ENCODE measurements at places on chromosomes 1 and 21. TPM values are rescaled to one million over a fixed set of nuclear protein-coding genes. Genes with fewer than 3 reads are reported as not detected.

The PLPPR5 gene
- 0.16 TPM for total RNA-seq

The IGFN1 gene
- 0.12 TPM for total RNA-seq

The SLC30A10 gene
- 10.5 TPM for total RNA-seq

The SMIM1 gene
- 1.9 TPM for total RNA-seq

The HLX gene
- 6.2 TPM for total RNA-seq

The C4BPA gene
- 2.3 TPM for total RNA-seq

The ARHGEF10L gene
- 133 TPM for total RNA-seq

The IVL gene
- not detected for total RNA-seq

GRCh38 chr1:62452951-62453350 lies 16.1 kb downstream of the USP1 start:
- H3K27me3 ChIP-seq = no peaks in the 10 kb centered on the region
- H3K4me3 ChIP-seq = no peak overlapping the region
- H3K27ac ChIP-seq = no peak overlapping the region
- H3K36me3 ChIP-seq = peaks cover 11% of the 10 kb centered on the region
- H3K4me1 ChIP-seq = no peaks in the 10 kb centered on the region

DNA sequence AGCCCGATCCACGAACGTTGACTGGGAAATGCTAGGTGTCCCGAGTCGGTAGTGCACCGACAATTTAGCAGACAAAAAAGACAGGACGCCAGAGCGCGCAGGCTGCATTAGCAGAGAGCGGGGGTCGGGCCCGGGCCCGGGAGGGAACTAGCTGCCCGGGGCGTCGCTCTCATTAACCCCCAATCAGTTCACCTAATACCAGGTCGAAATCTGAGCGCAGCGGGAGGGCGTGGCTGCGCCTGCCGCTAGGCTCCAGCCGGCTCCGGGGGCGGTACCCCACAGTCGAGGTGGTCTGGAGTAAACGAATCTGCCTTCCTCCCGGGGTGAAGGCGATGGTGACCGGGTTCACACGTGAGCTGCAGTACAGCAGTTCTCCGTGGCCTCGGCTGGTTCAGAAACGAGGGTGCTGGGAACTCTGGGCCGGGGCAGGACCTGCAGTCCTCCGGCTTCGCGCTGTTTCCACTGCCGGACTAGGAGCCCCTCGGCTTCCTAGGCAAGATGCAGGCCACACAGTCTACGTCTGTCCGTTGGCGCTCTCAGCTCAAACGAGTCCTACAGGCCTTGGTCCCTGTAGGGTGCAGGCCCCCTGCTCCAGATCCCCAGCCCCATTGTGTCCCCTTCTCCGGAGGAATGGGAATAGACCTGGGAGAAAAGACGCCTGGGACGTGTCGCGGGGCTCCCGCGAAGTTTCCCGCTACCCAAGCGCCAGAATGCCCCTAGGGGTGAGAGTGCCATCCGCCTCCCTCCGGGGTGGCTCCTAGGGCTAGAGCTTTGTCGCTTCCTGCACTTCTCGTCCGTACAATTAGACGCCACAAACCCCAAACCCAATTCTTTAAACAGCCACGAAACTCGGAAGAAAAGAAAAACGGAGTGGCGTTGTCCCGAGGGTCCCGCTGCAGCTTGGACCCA lies 2.0 kb downstream of the GFI1 start:
- H3K27ac ChIP-seq = peak overlapping the region; percentile 58
- H3K4me3 ChIP-seq = peak overlapping the region; percentile 63
- no peaks in the 10 kb centered on the region for H3K36me3 ChIP-seq
- peak; percentile 47 for DNase-seq
- H3K27me3 ChIP-seq = peaks cover 69% of the 10 kb centered on the region

- H3K27ac ChIP-seq = no peak overlapping the region
- no peaks in the 10 kb centered on the region for H3K27me3 ChIP-seq
- H3K4me1 ChIP-seq = no peaks in the 10 kb centered on the region
- H3K4me3 ChIP-seq = no peak overlapping the region
- no peaks in the 10 kb centered on the region for H3K36me3 ChIP-seq
- no peak for DNase-seq
Observed at GRCh38 chr1:41215623-41216022, 26.5 kb downstream of the SCMH1 start.

GRCh38 chr1:34742667-34743270 lies 12.1 kb upstream of the GJB5 start:
- H3K27me3 ChIP-seq = no peaks in the 10 kb centered on the region
- H3K4me1 ChIP-seq = no peaks in the 10 kb centered on the region
- no peak overlapping the region for H3K4me3 ChIP-seq
- no peaks in the 10 kb centered on the region for H3K36me3 ChIP-seq

DNA sequence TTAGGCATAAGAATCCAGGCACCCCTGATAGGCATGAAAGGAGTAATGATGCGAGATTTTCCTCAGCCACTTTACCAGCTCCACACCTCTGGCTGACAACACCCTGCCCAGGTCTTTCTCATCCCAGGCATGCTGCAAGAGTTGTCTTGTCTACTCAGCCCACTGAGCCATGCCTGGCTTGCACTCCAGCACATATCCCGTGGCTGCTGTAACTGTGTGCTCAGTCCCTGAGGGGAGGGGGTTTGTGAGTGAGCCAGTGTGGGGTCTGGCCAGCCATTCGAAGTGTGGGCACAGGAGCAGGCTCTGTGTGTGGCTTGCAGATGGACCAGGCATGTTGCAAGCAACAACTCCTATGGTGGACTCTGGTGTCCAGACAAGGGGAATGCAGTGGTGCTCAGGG lies 529.6 kb downstream of the ADGRL2 start:
- no peak for DNase-seq
- H3K27me3 ChIP-seq = no peaks in the 10 kb centered on the region
- H3K4me3 ChIP-seq = no peak overlapping the region
- no peaks in the 10 kb centered on the region for H3K4me1 ChIP-seq
- no peaks in the 10 kb centered on the region for H3K36me3 ChIP-seq

GRCh38 chr1:32817159-32817814 lies at the start of the genes S100PBP and YARS1:
S100PBP (plus strand) TSS chr1:32817653; CDS start chr1:32826100, 8,447 bp downstream.
YARS1 (minus strand) TSS chr1:32817358; CDS start chr1:32817244, 114 bp downstream.
- H3K27me3 ChIP-seq = no peaks in the 10 kb centered on the region
- H3K27ac ChIP-seq = peak within 1 kb of the TSS; percentile 94
- H3K4me1 ChIP-seq = peaks cover 3% of the 10 kb centered on the region
- DNase-seq = peak; percentile 100
- H3K36me3 ChIP-seq = no peaks in the 10 kb centered on the region

- H3K27ac ChIP-seq = no peak overlapping the region
- H3K27me3 ChIP-seq = no peaks in the 10 kb centered on the region
- H3K36me3 ChIP-seq = no peaks in the 10 kb centered on the region
- no peaks in the 10 kb centered on the region for H3K4me1 ChIP-seq
- DNase-seq = peak; percentile 45
Observed at GRCh38 chr1:115545791-115546733, 95.7 kb upstream of the VANGL1 start.

GRCh38 chr1:69592341-69592740 lies 24.6 kb downstream of the LRRC7 start:
- no peak overlapping the region for H3K27ac ChIP-seq
- no peak overlapping the region for H3K4me3 ChIP-seq
- DNase-seq = no peak

DNA sequence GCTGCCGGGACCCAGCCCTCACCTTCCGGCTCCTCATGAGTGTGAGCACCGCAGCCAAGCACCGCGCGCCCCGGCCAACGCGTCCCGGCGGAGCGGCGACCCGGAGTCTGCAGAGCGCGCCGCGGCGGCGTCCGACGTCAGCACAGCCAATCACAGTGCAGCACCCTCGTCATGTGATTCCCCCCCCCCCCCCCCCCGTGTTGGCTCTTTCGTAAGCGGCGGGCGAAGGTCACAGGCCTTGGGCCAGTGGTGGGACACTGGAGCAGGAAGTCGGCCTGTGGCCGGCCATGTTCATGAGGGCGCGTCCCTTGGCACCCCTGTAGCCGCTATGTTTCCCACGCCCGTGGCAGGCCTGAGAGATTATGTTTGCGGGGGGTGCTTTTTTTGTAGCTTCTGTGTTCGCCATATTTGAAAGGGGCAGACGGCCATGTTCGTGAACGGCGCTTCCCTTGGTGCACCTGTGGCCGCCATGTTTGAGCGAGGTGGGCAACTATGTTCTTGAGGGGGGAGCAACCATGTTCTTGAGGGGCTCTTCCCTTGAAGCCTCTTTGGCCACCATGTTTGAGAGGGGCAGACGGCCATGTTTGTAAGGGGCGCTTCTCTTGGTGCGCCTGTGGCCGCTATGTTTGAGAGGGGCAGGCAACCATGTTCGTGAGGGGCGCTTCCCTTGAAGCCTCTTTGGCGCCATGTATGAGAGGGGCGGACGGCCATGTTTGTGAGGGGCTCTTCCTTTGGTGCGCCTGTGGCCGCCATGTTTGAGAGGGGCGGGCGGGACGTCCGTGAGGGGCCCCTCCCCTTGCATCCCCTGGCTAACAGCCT lies at the start of gene C1orf174:
C1orf174 (minus strand) TSS at position 123 of the 819 bp plus-strand sequence; CDS start at position 37, 86 bp downstream.
- no peaks in the 10 kb centered on the region for H3K4me1 ChIP-seq
- peak within 1 kb of the TSS; percentile 97 for H3K27ac ChIP-seq
- H3K36me3 ChIP-seq = no peaks in the 10 kb centered on the region
- peak within 1 kb of the TSS; percentile 90 for H3K4me3 ChIP-seq

GRCh38 chr1:101288491-101288944 lies 51.7 kb downstream of the S1PR1 start:
- DNase-seq = peak; percentile 70
- H3K27me3 ChIP-seq = no peaks in the 10 kb centered on the region
- H3K36me3 ChIP-seq = no peaks in the 10 kb centered on the region
- no peak overlapping the region for H3K27ac ChIP-seq

DNA sequence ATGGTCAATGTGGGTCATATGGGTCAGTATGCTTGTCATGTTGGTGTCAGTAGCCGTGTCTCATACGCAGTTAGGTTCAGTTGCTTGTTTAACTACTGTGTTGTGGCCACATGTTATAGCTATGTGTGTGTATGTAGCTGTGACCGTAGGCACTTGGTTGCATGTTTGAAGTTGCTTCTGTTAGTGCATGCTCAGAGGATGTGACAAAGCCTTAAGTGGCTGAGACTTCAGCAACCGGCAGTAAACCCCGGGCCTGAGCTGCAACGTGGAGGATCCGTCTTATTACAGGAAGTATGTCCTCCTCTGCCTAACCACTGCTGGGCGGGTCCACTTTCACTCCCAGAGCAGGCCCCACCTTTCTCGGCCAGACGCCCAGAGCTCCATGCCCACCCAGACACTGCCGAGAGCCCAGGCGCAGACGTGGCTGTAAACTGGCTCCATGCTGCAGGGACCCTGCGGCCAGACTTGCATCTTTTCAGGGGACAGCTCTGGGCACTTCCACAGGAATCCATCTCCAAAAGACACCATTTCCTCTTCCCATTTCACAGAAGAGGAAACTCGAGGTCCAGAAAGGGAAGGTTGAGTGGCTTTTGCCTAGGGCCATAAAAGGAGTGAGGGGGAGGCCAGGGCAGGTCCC lies 2.2 kb downstream of the TCEA3 start:
- peak overlapping the region; percentile 92 for H3K27ac ChIP-seq
- H3K27me3 ChIP-seq = no peaks in the 10 kb centered on the region
- peaks cover 4% of the 10 kb centered on the region for H3K4me1 ChIP-seq
- peak; percentile 96 for DNase-seq

DNA sequence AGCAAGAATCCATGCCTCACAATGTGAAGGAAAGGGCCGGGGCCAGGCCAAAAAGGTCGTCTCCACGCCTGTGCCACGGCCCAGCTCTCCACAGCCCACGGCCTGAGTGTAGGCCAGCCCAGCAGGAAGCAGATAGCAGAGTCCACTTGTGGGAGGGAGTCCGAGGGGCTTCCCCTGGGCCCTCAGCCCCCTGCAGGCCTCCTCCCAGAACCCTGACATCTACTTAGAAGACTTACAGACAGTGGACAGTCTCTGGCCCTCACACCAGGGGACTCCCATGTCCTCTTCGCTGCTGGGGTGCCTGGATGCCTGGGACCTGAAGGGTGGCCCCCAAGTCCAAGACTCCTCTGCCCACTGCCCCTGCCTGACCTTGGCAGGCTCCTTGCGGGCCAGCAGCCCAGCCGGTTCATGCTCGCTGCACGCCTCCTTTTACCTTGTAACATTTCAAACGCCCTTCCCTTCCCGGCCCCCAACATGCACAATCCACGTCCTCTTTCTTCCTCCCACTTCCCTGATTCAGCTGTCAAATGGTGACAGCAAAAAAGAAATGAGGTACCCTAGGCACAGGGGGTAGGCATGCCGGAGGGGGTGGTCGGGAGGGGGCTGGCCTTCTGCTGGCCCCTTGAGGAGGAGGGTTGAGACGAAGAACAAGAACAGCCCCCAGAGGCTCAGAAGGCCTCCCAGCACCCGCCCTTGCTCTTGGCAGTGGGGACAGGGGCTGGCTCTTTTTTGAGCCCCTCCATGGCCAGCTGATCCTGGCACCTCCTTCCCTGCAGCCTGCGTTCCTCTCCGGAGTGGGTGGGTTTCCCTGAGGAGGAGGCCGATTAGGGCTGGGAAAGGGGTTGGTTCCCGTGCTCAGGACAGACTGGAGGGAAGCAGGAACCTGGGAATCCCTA lies 997 bp upstream of the PTPN7 start:
- no peak overlapping the region for H3K4me3 ChIP-seq
- peak overlapping the region; percentile 27 for H3K27ac ChIP-seq
- no peaks in the 10 kb centered on the region for H3K36me3 ChIP-seq
- no peaks in the 10 kb centered on the region for H3K27me3 ChIP-seq
- no peak for DNase-seq
- H3K4me1 ChIP-seq = no peaks in the 10 kb centered on the region

DNA sequence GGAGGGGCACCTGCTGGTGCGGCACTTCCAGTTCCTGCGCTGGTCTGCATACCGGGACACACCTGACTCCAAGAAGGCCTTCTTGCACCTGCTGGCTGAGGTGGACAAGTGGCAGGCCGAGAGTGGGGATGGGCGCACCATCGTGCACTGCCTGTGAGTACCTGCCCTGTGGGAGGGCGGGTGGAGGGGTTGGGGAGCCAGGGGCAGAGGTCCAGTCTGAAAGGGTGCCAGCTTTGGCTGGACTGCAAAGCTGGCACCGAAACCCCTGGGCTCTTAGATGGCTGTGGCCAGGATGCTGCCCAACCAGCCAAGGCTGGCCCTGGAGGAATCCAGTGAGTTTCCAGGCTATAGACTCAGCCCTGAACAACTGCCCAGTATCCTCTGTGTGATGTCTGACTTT lies 87.3 kb downstream of the PTPRU start:
- H3K36me3 ChIP-seq = no peaks in the 10 kb centered on the region
- H3K4me1 ChIP-seq = no peaks in the 10 kb centered on the region
- no peaks in the 10 kb centered on the region for H3K27me3 ChIP-seq
- DNase-seq = no peak
- no peak overlapping the region for H3K27ac ChIP-seq
